ENCODE measurements at places on chromosomes 1 and 21.

- no peak for DNase-seq
Observed at GRCh38 chr1:114207635-114208034, 54.0 kb upstream of the SYT6 start.

GRCh38 chr1:52238474-52238873 is 96.6 kb downstream of the ZFYVE9 start:
- no peak for DNase-seq

- DNase-seq: no peak
Observed at GRCh38 chr1:105934806-105935205, 1121.7 kb upstream of the PRMT6 start.

- DNase-seq: no peak
Observed at GRCh38 chr1:246302251-246302625, 204.8 kb downstream of the SMYD3 start.

GRCh38 chr1:208807446-208808127 is 563.4 kb upstream of the PLXNA2 start:
- no peak for DNase-seq

DNA sequence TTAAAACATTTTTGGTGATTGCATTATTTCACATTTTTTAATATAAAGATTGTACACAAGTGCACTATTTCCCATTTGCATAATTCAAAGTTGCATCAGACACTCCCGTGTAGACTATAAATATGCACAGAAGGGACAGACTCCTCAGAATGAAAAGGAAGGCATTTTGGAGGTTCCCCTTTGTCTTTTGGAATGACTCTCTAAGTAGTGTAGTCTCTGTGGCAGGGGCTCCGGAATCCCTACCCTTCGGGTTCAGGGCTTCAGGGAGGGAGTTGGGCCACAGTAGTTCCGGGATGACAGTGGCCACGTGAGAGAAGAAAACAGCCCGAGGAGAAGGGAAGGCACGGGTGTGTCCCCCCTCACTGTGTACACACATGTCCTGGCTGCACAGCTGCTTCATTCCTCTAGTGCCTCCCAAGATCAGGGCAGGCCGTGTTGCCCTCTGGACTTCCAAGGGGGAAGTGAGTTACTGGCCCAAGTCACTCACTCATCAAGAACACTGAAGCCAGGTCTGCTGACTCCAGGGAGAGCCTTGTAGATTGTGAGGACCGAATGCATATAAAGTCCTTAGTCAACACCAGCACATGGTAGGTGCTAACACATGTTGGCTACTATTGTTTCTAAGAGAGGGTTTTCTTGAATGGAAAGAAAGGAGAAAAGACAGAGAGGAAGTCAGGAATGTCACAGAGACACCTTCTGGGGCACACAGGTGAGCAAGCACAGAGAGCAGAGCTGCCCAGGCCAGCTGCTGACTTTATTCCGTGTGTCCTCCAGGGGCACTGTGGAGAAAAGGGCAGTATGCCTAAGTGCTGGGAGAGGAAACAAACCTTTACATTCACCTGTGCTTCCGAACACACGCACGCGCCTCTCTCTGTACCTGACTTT is 39.8 kb downstream of the LHX4 start:
- no peak for DNase-seq

GRCh38 chr1:41353744-41354143 is 7.5 kb upstream of the FOXO6 start:
- no peak for DNase-seq

GRCh38 chr1:72690871-72691270 is 408.5 kb upstream of the NEGR1 start:
- DNase-seq: no peak

DNA sequence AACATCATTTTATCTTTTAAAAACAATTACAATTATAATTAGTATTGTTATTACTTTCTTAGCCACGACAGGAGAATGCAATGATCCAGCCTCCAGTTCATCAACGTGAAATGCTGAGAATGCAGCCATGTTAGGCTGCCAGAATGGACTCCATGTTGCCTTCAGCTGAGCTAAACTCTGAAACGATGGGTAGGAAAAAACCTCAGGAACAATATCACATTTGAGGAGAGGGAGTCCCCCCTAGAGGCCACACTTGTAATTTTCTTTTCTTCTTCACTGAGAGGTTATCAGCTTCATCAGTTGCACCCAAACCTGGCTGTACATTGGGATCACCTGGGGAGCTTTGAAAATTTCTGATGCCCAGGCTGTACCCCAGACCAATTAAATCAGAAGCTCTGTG is 34.6 kb upstream of the DNAH14 start:
- no peak for DNase-seq

- DNase-seq: no peak
Observed at GRCh38 chr1:75129983-75130789, 4.0 kb upstream of the LHX8 start.

DNA sequence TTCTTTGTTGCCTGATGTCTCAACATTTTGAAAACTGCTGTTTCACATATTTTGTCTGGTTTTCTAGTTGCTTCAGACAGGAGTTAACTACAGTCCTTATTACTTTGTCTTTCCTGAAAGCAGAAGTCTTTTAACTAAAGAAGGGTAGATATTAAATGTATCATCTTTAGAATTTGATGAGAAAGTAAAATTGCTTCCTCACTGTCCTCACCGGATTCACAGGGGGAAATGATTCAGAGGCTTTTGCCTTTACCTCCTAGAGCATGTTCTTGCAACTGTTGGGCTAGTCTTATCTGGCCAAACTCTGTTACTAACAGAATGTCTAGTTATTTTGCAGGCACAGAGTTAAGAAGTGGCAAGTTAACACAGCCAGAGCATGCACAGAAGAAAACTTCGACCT is 107.2 kb upstream of the VAV3 start:
- no peak for DNase-seq

GRCh38 chr1:72278461-72278860 is 3.9 kb downstream of the NEGR1 start:
- DNase-seq: no peak
